ENCODE measurements at places on chromosomes 5 and 9. TPM values are rescaled to one million over a fixed set of nuclear protein-coding genes. Genes with fewer than 3 reads are reported as not detected.

The HCN1 gene
- 3.6 TPM for polyA plus RNA-seq

- no peak for DNase-seq
These were observed 76.8 kb upstream of the LMX1B start for GRCh38 chr9:126536841-126537465.

GRCh38 chr9:100221538-100221937 lies 122.5 kb downstream of the INVS start:
- DNase-seq, result no peak

- peak; percentile 30 for DNase-seq
These were observed 172.3 kb downstream of the GNA14 start for GRCh38 chr9:77475641-77476473.

GRCh38 chr9:133137451-133138231 lies 16.6 kb upstream of the RALGDS start:
- no peak for DNase-seq

The SLCO6A1 gene
- polyA plus RNA-seq, result 0.45 TPM

The PRRX2 gene
- polyA plus RNA-seq, result 3.6 TPM

DNA sequence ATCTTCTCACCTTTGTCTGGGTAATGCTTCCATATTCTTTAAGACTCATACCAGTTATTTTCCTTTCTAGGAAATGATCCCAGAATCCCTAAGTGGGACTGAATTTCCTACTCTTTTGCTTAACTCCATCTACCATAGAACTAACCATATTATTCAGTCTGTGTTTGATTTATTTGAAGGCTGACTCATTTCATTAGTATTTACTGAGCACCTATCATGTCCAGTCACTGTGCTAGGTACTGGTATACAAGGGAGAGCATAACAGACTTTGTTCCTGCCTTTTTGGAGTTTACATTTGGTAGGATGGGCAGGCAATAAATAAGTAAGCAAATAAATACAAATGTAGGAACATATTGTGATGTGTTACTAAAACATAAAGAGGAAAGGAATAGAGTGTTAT lies 4.3 kb downstream of the NPR2 start:
- no peak for DNase-seq

DNA sequence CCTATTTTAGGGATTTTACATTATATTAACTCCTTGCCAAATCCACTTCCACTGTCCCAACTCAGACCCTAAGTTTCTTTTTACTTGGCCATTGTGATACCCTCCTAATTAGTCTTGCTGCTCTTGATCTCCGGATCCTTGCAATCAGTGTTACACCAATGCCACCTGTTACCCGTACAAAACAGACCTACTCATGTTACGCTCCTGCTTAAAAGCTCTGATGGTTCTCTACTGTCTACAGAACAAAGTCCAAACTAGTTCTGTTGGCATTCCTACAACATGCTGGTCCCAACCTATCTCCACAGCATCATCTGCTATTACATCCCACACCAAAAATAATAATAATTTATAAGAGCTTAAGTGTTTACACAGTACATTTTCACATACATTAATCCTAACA lies 9.8 kb downstream of the ECPAS start:
- DNase-seq, result no peak

The ROR2 gene
- 2.8 TPM for polyA plus RNA-seq

The TUSC1 gene
- polyA plus RNA-seq, result 11.6 TPM

The CARD19 gene
- 25.5 TPM for polyA plus RNA-seq

GRCh38 chr9:126154182-126154827 lies 172.3 kb upstream of the MVB12B start:
- no peak for DNase-seq

GRCh38 chr5:67416133-67416937 lies 219.7 kb upstream of the CD180 start:
- DNase-seq, result no peak

- peak; percentile 78 for DNase-seq
These were observed 107.9 kb downstream of the NDUFAF2 start for GRCh38 chr5:61052882-61053281.

The BRD9 gene
- 25.6 TPM for polyA plus RNA-seq

DNA sequence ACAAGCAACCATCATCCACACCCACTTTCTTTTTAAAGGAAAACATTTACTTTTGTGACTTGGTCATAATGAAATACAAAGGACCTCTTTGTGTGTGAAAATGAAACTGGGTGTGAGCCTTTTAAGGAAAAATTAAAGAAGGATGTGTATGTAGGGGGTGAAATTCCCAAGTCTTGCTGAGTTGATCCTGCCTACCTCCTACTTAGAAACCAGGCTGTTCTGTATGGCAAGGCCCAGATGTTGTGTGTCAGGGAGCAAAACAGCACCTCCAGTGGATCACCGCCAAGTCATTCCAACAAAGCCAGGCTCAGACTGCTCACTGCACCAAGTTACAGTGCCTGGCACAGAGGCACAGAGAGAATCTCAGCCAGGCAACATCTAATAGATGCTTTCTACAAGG lies 198.5 kb upstream of the FBN2 start:
- DNase-seq, result no peak

GRCh38 chr5:14109771-14110170 lies 33.4 kb upstream of the TRIO start:
- DNase-seq, result no peak

GRCh38 chr5:122844910-122845228 lies 544 bp upstream of the SNX24 start:
- no peak for DNase-seq

GRCh38 chr5:93359296-93359959 lies 221.6 kb downstream of the NR2F1-AS1 start:
- DNase-seq, result peak; percentile 16

GRCh38 chr5:121968910-121969607 lies 7.3 kb downstream of the SRFBP1 start:
- DNase-seq, result peak; percentile 20

GRCh38 chr5:157511651-157512644 lies 51.9 kb downstream of the NIPAL4 start:
- DNase-seq, result peak; percentile 94

- peak; percentile 79 for DNase-seq
These were observed 800 bp upstream of the KCNN2 start for GRCh38 chr5:114360816-114361723.

DNA sequence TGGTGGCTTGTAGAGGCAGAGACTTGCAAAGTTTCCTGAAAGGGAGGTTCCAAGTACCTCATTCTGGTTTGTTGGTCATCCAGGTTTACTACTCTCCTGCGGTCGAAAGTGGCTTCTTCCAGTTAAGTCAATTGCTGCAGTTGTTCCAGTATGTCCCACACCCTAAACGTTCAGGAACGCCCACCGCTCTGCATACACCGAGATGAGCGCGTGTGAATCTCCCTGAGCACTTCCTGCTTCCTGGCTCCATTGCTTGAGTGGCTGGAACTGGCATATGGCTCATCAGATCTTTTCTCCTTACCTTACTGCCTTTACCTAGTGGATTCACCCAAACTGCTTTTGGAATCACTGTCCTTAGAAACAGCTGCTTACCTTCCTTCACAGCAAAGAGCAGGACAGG lies 59.1 kb upstream of the GLIS3 start:
- DNase-seq, result no peak

The BAAT gene
- 1.0 TPM for polyA plus RNA-seq

The PCDH1 gene
- polyA plus RNA-seq, result 13.5 TPM

DNA sequence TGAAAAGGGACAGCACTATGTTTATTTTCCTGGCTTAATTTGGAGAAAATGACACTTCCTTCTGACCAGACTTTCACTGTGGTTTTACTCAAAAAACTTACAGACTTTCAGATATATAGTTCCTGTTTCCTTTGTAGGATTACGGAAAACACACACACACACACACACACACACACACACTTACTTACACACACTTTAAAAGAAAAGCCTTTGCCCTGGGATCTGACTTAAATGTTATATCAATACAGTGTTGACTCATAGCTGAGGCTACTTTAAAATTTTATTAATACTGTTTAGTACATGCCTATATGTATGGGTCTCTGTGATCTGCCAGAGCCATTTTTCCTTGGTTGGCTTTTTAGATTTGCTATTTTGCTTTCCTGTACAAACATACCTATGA lies 758.3 kb downstream of the DNAH5 start:
- DNase-seq, result no peak

DNA sequence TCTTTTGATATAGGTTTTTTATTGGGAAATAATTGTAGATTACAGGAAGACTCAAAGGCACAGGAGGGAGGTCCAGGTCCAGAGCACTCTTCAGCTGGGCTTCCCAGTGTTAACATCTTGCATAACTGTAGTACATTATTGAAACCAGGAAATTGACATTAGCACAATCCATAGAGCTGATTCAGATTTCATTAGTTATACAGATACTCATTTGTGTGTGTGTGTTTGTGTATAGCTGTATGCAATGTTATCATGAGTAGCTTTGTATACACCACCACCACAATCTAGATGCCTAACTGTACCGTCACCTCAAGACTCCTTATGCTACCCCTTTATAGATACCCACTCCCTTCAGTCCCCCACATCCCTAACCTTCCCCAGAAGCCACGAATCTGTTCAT lies 47.9 kb downstream of the SLC36A1 start:
- DNase-seq, result no peak

GRCh38 chr5:103397739-103398581 lies 139.4 kb downstream of the MACIR start:
- no peak for DNase-seq

The NUTM2F gene
- polyA plus RNA-seq, result not detected

GRCh38 chr5:124825250-124825982 lies 79.0 kb upstream of the ZNF608 start:
- DNase-seq, result no peak

GRCh38 chr9:83270116-83270515 lies 207.2 kb upstream of the RASEF start:
- no peak for DNase-seq

DNA sequence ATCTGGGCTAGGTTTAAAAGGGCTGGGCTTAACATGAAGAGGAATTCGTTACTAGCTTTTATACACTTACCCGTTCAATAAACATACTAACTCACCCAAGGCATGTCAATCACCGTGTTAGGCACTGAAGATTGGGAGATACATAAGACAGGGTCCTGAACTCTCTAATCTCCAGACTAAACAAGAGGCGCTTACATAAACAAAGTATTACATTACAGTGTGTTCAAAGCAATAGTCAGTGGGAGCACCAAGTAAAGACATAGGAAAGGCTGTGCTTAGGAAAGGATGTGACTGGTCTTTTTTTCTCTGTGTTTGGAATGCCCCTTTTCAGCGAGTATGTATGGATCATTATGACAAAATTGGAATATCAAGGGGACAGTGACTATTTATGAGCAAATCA lies 203.6 kb upstream of the ADRA1B start:
- DNase-seq, result no peak

DNA sequence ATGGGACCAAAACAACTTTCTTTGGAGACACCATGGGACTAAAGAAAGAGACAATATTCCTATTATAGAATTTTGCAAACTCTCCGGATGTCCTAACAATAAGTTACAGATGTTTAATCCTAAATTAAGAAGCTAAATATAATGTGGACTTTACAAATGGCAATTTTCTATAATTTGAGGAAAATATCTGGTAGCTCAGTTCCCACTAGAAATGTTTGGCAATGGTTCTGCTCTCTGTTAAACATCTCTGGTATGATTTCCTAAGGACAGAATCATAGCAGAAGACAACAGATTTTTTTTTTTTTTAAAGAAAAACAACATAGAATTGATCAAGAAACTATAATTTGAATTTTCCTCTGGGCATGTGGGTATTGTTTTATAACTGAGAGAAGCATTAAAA lies 232.8 kb downstream of the ENC1 start:
- DNase-seq, result no peak

The SLCO4C1 gene
- polyA plus RNA-seq, result 2.3 TPM

DNA sequence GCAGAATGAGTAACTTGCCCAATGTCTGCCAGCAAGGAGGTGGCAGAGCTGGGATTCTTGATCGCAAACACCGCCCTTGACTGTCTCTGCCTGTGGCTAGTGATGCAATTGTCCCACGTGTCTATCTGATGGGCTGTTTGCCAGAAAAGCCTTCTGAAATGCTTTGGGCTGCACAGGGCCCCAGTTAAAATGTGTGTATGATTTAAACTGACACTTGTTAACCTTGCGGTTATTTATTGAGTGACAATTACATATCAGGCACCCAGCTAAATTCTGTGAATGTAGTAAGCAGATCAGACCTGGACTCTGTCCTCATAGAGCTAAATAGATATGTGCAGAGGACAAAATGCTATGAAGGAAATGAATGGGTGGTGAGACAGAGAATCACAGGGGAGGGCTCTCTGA lies 11.6 kb upstream of the IL12B start:
- DNase-seq, result peak; percentile 22

- DNase-seq, result no peak
These were observed 279.4 kb downstream of the FBXL17 start for GRCh38 chr5:108102463-108102862.

- no peak for DNase-seq
These were observed 290.1 kb downstream of the ADAMTS6 start for GRCh38 chr5:65191554-65192135.

- no peak for DNase-seq
These were observed 150.5 kb downstream of the YTHDC2 start for GRCh38 chr5:113663879-113664541.

- no peak for DNase-seq
These were observed 1.2 kb downstream of the HAVCR1 start for GRCh38 chr5:157057459-157058370.

DNA sequence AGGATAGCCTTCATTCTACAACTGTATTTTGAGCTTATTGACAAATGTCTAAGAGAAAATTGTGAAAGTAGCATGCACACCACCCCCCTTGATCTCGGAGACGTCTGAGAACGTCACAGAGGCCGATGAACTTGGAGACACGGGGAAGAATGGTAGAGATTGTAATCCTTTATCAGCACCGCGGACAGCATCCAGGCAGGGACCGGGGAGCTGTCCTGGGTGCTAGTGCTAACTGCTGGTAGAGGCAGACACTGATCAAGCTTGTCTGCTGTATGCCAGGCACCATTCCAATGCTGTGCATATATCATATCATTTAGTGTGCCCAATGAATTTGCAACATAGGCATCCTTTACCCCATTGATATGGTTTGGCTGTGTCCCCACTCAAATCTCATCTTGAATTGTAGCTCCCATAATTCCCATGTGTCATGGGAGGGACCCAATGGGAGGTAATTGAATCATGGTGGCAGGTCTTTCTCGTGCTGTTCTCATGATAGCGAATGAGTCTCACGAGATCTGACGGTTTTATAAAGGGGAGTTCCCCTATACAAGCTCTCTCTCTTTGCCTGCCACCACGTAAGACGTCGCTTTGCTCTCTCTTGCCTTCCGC lies 98.8 kb downstream of the LHX2 start:
- DNase-seq, result peak; percentile 65

The C6 gene
- polyA plus RNA-seq, result not detected

The PDCD1LG2 gene
- polyA plus RNA-seq, result 1.5 TPM

GRCh38 chr9:135394131-135394530 lies 85.5 kb upstream of the PPP1R26 start:
- DNase-seq, result no peak

GRCh38 chr9:107727086-107727780 lies 237.7 kb upstream of the KLF4 start:
- DNase-seq, result no peak

GRCh38 chr9:109349421-109349846 lies 28.6 kb upstream of the EPB41L4B start:
- peak; percentile 75 for DNase-seq

The FAM221B gene
- 0.20 TPM for polyA plus RNA-seq

The PCDHB5 gene
- polyA plus RNA-seq, result 3.9 TPM

The IL5 gene
- polyA plus RNA-seq, result not detected
